ENCODE measurements at places on chromosomes 5 and 9.

DNA sequence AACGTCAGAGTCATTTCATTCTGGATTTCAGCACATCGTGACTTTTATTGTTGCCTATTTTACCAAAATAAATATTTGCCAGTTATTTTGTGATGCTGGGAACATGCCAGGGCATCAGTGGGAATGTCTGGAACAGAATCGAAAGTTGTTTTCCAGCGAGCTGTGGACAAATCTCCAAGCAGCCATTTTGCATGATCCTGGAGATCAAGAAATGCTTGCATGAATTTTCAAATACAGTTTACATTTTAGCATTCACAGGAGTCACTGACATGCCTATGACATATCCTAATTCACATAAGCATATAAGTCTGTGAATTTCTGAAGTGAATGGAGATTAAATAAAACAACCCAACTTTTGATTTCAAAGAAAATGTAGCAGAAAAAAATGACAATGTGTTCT is 119.4 kb downstream of the VCAN start:
- DNase-seq = no peak

- no peak for DNase-seq
Observed at GRCh38 chr9:105093685-105094084, 150.8 kb upstream of the SLC44A1 start.

DNA sequence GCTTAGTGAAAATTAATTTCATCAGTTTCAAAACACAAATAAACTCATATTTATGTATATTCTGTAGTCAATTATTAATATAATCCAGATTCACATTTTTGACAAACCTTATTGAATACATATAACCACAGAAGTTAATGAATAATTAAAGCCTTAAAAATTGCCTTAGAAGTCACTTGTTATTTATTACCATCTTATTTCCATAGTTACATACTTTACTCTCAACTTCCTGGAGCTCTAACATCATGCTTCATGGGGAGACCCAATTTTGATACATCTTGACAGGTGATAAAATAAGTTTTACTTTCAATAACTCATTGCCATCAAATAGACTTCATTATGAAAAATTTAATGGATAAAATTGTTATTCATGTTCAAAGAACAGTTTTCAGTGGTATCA is 1038.7 kb downstream of the PTPRD start:
- DNase-seq = no peak

- DNase-seq = no peak
Observed at GRCh38 chr5:133370036-133370831, 242.1 kb downstream of the FSTL4 start.

DNA sequence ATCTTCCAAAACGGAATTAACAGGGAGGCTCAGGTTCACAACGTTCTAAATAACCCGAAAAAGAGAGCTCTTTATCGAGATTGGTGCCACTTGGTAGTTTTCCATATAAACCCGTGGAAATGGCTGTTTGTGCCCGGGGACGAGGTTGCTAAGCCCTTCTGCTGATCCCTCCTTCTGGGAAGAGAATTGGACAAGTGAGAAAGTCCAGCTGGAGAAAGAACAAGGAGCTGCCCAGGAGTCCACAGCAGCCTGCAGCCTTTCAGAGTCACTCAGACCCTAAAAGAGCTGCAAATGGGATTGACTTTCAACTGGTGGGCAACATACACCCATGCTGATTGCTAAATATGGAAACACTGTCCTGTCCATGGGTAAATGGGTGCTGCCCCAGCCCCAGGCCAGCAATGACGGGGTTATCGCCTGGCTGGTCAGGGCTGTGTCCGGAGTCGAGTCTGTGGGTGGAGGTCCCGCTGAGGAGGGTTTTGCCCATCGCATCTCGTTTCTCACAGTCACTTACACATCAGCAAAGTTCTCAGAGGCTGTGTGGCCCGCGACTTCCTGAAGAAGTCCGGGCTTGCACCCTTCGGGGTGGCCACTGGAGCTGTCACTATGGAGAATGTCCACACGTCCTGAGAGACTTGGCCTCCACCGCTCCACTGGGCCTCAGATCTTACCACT is 40.7 kb upstream of the HSD17B3 start:
- no peak for DNase-seq

- no peak for DNase-seq
Observed at GRCh38 chr5:103094737-103095136, 25.2 kb downstream of the GIN1 start.

GRCh38 chr5:160959804-160960203 is 107.8 kb upstream of the ATP10B start:
- DNase-seq = no peak

DNA sequence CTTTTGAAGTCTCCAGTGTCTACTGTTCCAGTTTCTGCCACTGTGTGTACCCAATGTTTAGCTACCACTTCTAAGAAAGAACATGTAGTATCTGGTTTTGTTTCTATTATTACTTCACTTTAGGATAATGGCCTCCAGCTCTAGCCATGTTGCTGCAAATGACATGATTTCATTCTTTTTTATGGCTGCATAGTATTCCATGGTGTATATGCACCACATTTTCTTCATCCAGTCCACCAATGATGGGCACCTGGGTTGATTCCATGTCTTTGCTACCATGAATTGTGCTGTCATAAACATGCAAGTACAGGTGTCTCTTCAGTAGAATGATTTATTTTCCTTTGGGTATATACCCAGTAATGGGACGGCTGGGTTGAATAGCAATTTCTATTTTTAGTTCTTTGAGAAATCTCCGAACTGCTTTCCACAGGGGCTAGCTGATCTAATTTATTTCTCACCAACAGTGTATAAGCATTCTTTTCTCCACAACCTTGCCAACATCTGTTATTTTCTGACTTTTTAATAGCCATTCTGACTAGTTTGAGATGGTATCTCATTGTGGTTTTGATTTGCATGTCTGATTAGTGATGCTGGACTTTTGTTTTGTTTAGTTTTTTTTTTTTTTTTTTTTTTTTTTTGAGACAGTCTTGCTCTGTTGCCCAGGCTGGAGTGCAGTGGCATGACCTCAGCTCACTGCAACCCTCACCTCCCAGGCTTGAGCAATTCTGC is 68.9 kb downstream of the WDR41 start:
- DNase-seq = no peak

DNA sequence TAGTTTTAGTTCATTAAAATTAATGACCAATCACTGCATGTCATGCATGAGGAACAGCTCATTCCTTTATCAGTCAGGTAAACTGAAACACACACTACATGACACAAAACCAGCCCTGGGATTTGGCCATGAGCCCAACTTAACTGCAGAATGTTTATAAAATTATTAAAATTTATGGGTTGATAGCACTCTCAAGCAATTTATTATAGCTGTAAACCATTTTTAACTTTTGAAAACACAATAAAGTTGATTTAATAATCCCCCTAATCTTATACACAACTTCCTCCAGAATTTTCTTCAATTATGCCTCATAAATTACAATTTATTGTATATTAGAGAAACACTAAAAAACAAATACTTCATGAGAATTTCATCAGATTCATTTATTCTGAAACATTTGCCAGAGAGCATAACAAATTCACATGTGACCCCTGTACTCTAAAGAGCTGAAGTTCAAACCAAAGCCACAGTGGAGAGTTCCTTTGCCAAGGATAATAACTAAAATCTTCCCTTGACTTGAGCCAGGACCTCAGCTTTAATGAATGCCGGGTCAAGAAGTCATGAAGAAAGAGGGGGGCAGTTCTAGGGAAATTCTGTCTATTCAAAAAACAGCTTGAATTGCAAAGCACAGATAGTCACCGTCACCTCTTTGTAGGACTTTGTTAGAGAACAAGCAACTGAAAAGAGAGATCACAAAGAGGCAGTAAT is 763.7 kb upstream of the GRAMD2B start:
- DNase-seq = no peak

- no peak for DNase-seq
Observed at GRCh38 chr5:172559004-172559932, 81.8 kb upstream of the NEURL1B start.

DNA sequence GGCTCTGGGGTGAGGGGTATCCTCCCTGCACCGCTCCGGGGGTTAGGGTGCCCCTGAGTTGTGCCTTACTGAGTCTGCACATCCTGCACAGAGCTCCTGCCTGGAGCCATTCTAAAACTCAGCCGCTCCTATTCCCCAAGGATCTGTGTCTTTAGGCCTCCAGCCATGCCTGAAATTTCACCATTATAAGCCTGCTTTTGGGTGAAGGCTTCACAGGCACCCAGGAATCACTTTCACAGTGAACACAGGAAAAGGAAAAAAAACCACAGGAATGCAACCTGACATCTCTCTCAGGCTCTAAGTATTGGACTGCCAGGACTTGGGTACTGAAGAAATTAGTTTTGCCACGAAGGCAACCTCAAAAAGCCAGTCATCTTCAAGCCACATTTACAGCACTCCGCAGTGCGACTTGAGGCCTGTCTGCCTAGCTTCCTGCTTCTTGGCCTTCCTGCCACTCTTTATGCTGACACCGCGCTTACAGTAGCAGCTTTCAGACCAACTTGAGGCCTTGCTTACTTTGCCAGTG is 30.9 kb downstream of the GALNT10 start:
- DNase-seq = no peak

DNA sequence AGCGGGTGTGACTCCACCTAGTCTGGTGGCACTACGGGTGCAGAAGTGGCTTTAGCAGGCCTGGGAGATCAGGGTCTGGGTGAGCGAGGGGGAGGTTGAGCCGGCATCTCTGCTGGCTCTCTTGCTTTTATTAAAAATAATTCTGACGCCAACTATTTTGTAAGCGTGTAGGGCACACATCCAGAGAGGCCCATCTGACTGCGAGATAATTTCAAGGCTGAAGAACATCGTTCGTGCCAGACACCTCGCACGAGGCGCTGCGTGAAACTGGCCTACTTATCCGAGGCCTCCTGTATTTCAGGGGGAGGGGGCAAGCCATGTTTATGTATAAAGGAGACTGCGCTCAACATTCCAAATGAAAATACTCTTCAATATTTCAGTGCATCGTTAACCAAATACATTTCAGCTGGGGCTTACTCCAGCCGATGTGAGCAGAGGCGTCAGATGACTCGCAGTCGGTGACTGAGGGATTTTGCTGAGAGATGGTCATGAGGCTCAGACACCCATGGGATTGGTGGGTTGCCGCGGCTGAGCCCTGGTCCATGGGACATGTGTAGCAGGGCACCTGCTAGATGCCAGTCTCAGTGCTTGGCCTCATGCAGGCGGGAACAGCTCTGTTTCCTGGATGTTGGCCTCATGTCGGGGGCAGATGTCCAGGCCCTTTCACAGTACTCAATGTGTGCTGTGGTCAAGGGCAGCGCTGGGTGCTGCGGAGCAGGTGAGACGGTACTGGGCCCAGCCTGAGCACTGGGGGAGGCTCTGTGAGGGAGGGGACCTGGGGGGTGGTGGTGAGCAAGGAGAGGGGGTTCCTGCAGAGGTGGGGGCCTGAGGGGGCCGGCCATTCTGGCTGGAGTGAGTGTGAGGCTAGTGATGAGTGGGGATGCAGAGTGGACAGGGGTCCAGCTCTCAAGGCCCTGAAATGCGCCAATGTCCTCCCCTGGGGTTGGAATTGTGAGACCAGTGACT is 201.5 kb downstream of the DAB2IP start:
- DNase-seq = no peak

GRCh38 chr5:64678374-64678773 is 11.9 kb upstream of the SHISAL2B start:
- DNase-seq = no peak

DNA sequence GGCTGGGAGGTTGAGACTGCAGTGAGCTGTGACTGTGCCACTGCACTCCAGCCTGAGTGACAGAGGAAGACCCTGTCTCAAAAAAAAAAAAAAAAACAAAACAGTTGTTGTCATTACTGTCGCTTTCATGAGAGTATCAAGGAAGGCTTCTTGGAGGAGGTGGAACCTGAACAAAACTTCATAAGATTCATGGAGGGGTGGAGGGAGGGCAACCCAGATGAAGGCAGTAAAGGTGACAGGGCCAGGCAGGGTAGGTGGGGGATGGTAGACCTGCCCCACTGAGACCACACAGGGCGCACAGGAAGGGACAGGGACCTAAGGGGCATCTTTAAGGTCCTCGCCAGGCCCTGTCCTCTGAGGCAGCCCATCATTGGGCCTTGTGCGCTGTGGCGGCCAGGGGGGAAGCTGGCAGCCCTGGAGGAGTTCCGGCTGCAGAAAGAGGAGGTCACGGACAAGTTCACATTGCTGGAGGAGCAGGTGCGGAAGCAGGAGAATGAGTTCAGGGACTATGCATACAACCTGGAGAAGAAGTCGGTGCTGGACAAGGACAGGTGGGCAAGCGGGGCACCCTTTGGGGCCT is 3.5 kb downstream of the CFAP157 start:
- DNase-seq = no peak

- no peak for DNase-seq
Observed at GRCh38 chr5:97629276-97629675, 446.2 kb upstream of the RIOK2 start.

DNA sequence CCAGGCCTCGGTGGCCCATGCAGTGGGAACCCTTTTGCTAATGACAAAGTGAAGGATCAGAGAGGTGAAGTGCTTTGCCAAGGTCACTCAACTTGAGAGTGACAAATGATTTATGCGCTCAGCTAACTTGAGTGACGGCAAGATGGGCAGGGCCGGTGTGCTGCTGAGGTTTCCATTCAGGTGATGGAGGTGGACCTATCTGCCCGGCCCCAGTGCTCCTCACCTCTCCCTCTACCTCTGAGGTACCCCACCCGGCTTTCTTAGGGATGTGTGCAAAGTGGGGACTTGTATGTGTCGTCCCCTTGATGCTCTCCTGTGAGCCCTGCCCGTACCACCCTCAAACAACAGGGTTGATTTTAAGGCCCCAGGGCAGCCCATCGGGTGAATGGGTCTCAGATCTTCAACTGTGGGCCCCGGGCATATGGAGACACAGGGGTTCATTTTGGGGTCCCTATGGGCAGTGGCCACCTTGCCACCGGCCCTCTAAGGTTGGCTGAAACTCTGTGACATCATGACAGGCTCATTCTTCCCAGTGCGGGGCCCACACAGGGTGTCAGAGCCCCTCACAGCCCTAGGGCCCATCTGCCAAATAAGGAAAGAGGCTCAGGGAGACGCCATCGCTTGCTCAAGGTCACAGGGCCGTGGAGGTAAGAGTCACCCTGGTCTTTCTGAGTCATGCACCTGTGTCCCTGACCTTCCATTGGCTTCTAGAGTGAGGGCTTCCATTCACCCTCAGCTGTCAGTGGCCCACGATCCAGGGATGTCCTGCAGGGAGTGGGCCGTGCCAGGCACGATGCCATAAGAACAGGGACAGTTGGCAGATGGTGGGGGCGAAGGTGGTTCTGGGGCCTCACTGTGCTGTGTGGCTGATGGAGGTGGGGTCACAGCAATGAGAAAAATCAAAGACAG is 170.6 kb upstream of the MVB12B start:
- no peak for DNase-seq

DNA sequence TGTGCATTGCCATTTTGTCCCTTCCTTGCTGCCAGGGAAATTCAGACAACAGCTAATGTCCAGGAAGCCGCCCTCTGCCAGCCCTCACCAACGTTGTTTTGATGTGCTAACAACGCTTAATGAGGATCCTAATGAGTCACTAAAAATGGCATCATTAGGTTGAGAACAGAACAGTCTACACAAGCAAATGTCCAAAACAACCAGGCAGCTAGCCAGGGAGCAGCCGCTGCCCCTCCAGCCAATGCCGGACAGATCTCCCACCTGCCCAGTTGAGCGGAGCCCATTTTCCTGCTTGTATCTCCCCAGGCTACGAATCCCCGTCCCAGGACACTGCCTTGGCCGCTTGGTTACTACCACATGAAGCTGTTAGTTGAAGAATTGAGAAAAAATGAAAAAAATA is 40.4 kb upstream of the UNC5A start:
- no peak for DNase-seq

Measured in stimulated activated CD8-positive, alpha-beta memory T cell treated with anti-CD3 and anti-CD28 coated beads, Interleukin-4, amount 100 ng/mL, for 1 hour (primary cell).